ENCODE measurements at places on chromosomes 7 and 10.

GRCh38 chr10:59508296-59508695 is 145.9 kb upstream of the FAM13C start:
- DNase-seq = no peak

- DNase-seq = no peak
These were observed 58.8 kb downstream of the INSIG1 start for GRCh38 chr7:155356323-155357105.

DNA sequence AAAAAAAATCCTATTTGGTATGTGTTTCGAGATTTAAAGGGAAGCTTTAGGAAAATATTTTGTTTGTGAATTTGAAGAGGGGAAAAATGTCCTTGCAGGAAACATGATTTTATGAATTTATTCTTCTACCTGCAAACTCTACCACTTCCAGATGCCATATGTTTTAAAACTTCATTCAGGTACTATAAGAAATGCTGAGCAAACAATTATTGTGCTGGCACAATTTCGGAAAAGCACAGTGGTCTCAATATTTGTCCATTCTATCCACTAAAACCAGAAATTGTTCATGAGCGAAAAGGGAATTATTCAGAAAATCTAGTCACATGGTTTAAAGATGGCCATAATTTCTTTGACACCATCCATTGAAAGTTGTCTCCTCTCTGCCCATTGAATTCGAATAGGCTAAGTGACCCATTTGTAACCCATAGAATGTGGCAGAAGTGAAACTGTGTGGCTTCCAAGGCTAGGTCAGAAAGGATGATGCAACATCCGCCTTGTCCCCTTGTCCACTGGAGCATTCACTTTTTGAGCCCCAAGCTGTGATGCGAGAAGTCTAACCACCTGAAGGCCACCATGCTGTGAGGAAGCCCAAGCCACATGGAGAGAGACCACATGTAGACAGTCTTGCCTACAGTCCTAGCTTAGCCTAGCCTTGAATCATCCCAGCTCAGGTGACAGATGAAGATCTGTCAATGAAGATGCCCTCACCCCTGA is 189.8 kb upstream of the PRKCQ start:
- no peak for DNase-seq

- DNase-seq = no peak
These were observed 871 bp downstream of the POP7 start for GRCh38 chr7:100706672-100707311.

- DNase-seq = no peak
These were observed 14.3 kb downstream of the STRA8 start for GRCh38 chr7:135247746-135248471.

DNA sequence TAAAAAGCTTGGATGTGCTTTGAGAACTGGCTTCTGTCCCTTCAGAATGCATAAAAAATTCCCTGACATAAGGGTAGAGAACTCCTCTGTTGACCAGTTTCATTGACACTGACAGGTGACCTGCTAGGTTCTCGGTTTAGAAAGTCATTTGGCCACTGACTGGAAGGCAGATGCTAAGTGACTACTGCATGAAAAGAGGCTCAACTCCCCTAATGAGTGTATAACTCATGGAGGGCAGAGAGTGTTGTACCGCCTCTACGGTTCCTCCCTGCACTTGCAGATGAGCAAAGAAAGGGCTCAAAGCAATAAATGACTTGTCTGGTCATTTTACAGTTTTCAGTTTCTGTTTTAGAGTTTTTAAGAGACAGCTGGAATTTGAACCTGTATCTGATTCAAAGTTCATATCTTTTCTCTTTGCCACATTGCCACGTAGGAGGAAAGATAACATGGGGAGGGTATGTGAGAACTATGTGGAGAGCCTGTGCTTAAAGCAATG is 2.9 kb upstream of the FGL2 start:
- DNase-seq = no peak

GRCh38 chr10:110857265-110858171 is 14.2 kb upstream of the PDCD4 start:
- DNase-seq = no peak

- no peak for DNase-seq
These were observed 129.6 kb downstream of the DKK1 start for GRCh38 chr10:52443419-52444388.

DNA sequence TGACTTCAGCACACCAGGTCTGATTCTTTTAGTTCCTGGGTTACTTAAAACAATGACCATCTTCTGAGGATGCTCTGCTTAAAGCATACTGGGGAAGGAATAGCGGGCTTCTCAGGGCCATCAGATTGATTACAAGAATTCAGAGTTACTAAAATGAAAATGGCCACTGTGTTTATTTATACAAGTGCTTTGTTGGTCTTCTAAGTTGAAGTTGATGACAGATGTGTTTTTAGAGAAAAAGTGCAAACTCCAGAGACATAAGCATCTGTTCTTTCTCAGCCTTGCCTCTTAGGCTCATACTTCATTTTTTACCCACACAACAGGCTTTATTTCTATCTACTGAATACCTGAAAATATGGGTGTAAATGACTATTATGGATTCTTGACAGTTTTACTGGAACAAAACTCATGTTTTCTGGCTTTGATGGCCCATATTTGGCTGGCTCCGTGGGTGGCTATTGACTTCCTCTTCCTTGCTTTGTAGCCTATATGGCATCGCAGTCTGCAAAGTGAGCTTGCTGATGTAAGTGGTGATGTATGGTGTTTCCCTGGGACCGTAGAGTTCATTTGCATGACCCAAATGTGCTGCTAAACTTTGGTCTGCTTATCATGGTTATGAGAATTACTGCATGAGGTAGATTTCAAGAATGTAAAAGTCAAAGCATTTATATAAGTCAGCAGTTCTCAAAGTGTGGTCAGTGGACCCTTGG is 121.3 kb downstream of the BMPER start:
- no peak for DNase-seq

DNA sequence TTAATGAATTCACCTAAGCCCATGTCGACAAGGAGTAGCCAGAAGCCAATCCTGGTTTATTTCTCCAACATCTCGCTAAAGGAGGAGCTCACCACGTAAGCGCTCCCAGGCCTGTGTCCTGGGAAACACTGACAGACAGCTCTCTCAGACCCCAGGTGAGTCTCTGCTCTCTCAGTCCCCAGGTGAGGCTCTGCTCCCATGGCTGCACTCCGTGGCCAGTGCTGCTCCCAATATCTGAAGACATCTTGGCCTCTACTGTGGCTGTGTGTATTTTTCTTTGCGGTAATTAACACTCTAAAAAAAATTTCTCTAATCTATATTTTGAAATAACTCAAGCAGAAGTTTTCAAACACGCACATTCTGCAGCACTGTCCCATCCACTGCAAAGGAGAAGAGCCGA is 564.5 kb downstream of the PTPRN2 start:
- DNase-seq = no peak

DNA sequence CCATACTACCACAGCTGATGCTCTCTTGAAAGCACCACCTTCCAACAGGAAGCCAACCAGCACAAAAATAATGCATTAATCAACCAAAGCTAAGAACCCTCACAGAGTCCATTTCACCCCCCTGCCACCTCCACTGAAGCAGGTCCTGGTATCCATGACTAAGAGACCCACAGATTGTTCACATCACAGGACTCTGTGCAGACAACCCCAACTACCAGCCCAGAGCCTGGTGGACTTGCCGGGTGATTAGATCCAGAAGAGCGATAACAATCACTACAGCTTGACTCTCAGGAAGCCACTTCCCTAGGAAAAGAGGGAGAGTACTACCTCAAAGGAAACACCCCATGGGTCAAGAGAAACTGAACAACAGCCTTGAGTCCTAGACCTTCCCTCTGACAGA is 528.1 kb downstream of the KIF20B start:
- DNase-seq = no peak

DNA sequence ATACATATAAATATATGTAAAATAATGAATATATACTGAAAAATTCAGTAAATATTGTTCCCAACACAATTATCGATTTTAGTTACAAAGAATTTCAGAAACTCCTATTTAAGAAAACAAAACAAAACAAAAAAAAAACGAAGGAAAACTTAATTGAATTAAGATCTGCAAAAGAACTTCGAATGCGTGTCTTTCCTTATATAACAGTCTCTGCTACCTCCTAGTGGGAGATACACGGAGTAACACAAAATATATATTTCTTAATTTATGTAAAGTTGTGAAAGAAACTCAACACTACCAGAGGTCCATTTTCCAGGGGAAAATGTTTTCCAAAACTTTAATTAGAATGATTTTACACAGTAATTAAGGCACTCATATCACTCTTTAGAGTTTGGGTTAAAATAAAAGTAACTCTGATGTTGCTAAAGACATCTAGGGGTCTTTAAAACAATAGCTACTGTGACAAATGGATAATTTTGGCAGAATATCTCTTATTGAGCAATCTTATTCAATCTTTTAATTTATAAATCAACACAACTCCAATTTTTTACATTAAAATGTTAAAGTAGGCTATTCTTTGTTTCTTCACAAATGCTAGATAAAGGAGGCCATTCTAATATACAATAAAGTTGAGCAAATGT is 41.6 kb downstream of the NEBL start:
- no peak for DNase-seq

- no peak for DNase-seq
These were observed 73.3 kb upstream of the AGK start for GRCh38 chr7:141477865-141478264.

DNA sequence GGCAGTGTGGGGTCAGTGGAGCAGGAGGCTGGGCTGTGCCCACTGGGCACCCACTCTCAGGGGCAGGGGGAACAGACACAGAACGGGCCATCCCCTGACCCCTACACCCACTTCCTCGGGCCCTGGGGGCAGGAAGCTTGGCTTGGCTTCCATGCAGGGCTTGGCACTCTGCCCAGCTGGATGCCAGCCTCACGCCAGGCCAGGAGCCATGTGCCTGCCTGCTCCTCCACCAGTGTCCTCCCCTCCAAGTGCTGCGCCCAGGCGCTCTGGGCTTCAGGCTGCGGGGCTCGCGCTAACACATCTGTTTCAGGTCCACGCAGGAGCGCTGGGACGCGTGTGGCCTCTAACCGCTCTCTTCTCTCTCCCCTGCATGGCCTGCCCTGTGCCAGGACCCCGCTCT is 12.7 kb downstream of the LDB3 start:
- no peak for DNase-seq

DNA sequence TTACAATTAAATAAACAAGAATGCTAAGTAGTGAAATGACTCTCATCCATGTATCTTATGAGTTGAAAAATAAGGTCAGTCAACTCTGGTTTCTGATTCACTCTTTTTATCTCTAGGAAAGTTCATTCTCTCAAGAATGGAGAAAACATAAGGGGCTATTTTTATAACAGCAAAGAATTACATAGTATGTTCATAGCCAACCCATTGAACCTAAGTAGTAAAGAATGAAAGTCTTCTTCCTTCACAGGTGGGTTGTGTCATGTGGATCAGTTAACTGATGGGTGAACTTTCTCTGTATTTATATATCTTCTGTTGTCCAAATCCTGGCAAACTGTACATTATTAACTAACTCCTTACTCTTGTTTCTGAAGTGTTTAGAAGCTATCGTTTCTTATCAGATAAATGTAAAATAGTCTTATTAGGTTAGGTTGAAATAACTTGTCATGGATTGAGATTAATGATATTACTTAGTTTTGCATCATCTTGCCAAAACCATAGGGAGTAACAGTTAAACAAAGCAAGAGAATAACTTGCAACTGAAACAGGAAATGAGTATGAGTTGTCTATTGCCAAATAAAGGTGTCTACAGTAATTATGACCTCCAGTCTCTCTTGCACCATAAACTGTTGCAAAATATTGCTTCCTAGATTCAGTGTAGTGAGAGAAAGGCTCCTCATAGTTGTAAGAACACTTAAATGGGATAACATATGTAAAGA is 86.8 kb downstream of the ANKRD7 start:
- no peak for DNase-seq

- no peak for DNase-seq
These were observed 325.9 kb upstream of the SEMA3D start for GRCh38 chr7:85512790-85513189.

DNA sequence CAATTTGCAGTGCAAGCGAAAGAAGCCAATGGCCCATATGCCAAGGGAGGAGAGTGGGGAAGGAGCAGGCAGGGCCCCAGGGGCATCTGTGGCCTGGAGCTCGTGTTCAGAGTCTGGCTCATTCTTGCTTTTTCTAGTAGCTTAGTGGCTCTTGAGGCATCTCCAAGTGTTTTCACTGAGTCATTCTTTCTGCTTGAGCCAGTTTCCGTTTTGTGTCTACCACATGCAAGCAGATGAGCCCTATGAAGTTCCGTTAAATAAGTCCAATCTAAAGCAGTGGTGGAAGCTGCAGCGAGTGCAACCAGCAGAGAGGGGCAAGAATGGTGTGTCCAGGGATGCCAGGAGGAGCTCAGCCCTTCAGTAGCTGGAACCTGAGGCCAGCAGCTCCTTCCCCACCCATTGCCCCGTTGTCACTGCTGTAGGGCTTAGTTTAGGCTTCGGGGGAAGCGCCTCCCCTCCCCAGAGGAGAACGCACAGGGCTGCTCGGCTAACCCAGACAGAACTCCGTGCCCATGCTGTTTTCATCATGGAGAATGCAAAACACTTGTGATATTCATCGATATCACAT is 57.4 kb upstream of the EBF3 start:
- DNase-seq = no peak

DNA sequence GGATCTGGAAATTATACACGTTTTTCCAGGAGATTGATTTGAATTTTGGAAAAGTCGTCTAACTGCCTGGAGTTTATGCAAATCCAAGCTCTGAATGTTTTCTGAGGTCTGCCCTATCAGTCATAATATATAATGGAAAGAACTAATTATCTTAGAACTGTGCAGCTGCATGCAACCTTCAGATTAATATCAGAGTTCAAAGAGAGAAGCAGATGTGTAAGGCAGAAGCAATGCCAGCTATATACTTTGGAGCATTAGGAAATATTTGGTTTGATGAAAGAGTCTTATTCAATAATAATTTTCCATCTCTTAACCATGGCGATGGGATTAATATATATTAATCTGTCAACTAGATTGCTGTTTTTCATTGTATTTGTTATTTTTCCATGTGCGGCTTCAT is 500.9 kb downstream of the NEBL start:
- DNase-seq = no peak

- DNase-seq = no peak
These were observed 83.1 kb downstream of the SRPK2 start for GRCh38 chr7:105305633-105306032.

DNA sequence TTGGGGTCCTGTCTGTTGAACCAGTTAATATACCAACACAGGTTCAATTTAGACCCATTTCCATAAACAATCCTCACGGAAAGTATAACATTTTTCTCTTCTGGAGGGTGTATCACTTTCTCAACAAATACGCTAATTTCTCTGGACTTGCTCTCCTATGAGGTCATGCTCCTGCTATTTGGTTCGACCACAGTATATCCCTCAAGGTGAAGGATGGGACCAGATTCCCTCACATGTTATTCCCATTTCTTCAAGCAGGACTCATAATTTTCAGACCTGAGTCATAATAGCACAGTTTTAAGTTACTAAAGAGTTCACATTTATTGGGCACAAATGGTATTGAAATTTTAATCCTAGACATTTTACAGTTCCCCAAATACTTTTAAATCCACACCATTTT is 57.2 kb downstream of the ADAM12 start:
- DNase-seq = no peak

DNA sequence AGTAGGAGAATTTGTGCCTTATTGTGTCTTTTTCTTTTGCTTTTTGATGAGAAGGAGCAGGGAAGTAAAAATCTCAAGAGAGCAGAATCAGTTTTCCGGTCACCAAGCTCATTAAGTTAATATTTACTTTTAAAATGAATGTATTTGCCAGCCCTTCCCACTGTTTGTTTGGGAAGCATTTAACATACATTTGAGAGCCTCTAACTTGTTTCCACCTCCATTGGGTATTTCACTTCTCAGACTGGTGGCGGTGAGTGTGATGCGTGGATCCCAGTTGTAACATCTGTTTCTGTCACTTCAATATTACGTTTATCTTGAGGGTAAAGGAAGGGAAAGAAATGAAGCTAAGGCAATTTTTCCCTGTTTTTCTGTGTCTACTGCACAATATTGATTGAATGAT is 22.8 kb downstream of the CDK14 start:
- DNase-seq = no peak

Measured in amygdala (tissue), 56 donors.